ENCODE measurements at places on chromosomes 11 and 22.

DNA sequence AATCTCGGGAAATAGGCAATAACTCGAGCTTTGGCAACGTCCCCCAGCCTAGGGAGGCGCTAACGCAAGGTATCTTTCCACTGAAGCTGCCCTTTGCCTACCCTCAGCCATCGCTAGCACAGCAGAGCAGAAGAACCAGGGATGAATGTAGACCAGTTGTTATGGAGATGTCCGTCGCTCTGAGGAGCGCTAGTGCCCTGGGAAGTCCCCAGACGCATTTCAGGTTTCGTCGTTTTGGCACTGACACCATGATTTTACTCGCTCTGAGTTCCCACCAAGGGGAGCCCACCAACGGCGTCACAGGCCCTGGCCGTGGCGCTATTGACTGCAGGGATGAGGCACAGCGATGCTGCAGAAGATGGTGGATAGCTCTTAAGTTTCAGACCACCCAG is 22.7 kb upstream of the BDNF start:
- no peak for DNase-seq

GRCh38 chr11:47101406-47101805 is 75.3 kb downstream of the ARFGAP2 start:
- DNase-seq, result no peak

- DNase-seq, result peak; percentile 69
Observed at GRCh38 chr11:57311109-57311936, 13.4 kb downstream of the TNKS1BP1 start.

DNA sequence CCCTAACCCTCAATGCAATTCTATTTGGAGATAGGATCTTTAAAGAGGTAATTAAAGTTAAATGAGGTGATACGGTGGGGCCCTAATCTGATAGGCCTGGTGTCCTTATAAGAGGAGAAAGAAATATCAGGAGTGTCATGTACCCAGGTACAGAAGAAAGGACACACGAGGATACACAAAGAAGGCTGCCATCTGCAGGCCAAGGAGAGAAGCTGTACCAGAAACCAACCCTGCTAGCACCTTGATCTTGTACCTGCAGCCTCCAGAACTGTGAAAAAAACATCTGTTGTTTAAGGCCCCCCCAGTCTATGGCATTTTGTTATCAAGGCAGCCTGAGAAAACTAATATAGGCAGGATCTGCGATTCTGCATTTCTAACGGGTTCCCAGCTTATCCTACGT is 44.2 kb downstream of the FBXO7 start:
- no peak for DNase-seq
